Motor neuron (in vitro differentiated cells): ENCODE measurements at places on chromosomes 12 and 14. TPM values are rescaled to one million over a fixed set of nuclear protein-coding genes. Genes with fewer than 3 reads are reported as not detected.

SSTR1 gene
- total RNA-seq, result 0.79 and 1.2 TPM in 2 replicates

DNAI7 gene
- 13.3 and 15.2 TPM in 2 replicates for total RNA-seq

EFS gene
- total RNA-seq, result 1.8 and 2.2 TPM in 2 replicates

TDRD9 gene
- not detected in 2 replicates for total RNA-seq

SIVA1 gene
- total RNA-seq, result 90.2 and 91.5 TPM in 2 replicates

TSFM gene
- 17.7 and 18.5 TPM in 2 replicates for total RNA-seq

TMED10 gene
- total RNA-seq, result 151 and 164 TPM in 2 replicates

LRP1-AS gene
- total RNA-seq, result 0.61 TPM in 1 of 2 replicates, not detected in the other

STON2 gene
- 48.6 and 51.3 TPM in 2 replicates for total RNA-seq

IL31 gene
- total RNA-seq, result not detected in 2 replicates

KLHL33 gene
- 0.53 and 0.62 TPM in 2 replicates for total RNA-seq

CDKN3 gene
- 4.1 and 4.9 TPM in 2 replicates for total RNA-seq
